ENCODE measurements at places on chromosomes 12 and 14.

- no peak for DNase-seq
Observed at GRCh38 chr14:66008631-66009030, 477.5 kb upstream of the CCDC196 start.

- peak; percentile 50 for DNase-seq
Observed at GRCh38 chr12:114729731-114730130, 45.8 kb upstream of the TBX3 start.

- DNase-seq: no peak
Observed at GRCh38 chr12:130971925-130972585, 18.3 kb downstream of the ADGRD1 start.

DNA sequence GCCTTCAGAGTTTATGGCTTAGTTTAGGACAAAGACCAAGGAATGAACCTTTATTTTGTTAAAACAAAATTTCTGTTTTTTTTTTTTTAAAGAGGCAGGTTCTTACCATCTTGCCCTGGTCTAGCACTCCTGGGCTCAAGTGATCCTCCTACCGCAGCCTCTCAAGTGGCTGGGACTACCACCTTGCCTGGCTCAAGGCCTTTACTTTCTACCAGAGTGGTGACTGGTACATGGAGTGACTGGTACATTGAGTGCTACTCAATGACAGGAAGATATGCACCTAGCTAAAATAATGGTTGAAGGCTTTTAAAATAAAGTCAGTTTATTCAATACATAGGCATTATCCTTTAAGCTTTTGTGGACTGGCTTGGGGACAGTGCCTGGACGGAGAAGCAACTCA lies 32.6 kb downstream of the PRICKLE1 start:
- DNase-seq: no peak

- no peak for DNase-seq
Observed at GRCh38 chr12:93243689-93244513, 133.8 kb upstream of the NUDT4 start.

GRCh38 chr12:57632073-57632957 lies 686 bp downstream of the B4GALNT1 start:
- no peak for DNase-seq

GRCh38 chr14:44412858-44413569 lies 94.1 kb downstream of the FSCB start:
- no peak for DNase-seq

- peak; percentile 61 for DNase-seq
Observed at GRCh38 chr12:124390442-124391097, 95.7 kb downstream of the RFLNA start.

DNA sequence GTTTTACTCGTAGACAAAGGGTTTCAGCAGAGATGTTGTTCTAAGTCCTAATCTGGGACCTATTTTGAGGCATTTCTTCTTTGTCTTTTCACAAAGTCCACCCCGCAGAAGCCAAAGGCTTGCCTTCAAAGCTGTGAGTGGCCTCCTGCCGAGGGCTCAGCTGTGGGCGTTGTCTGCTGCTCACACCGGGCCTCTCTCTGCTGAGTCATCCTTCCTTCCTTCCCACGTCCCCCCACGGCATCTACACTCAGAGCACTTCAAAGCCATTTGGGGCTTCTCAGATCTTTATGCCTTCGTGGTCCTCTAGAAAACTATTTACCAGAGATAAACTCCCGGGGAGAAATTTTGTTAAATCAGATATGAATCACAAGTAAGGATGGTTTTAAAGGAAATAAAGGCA lies 115.9 kb upstream of the TMPO start:
- peak; percentile 56 for DNase-seq

GRCh38 chr12:17778242-17778641 lies 311.8 kb downstream of the RERGL start:
- peak; percentile 25 for DNase-seq

DNA sequence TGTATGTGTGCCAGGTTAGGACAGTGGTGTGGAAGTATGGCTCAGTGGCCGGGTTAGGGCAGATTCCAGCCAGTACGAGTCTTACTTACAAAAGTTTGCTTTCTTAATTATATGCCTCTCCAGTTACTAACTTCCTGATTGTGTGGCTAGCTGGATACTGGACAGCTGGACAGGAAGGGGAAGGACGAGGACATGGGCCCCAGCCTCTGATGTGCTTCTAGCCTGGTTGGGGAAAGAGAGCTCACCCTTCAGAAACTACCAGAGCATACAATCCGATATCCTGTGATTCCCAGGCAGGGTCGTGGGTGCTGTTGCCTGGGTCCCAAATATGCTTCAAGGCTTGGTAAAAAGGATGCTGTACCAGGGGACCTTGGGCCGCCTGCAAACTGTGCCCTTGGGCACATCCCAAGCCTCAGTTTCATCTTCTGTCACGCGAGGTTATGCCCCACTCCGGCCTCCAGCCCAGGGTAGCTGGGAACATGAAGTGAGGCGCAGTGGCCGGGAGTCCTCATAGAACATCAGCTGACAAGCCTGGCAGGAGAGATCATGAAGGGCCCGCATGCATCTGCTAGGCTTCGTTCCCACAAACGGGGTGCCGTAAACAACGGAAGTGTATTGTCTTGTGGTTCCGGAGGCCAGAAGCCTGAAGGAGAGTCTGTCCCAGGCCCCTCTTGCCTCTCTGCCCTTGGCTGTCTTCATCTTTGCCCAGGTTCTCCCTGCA lies 23.2 kb upstream of the RIN3 start:
- no peak for DNase-seq

GRCh38 chr14:67158566-67158965 lies 30.7 kb upstream of the GARIN2 start:
- DNase-seq: no peak

- no peak for DNase-seq
Observed at GRCh38 chr12:13835652-13836051, 145.8 kb downstream of the GRIN2B start.

DNA sequence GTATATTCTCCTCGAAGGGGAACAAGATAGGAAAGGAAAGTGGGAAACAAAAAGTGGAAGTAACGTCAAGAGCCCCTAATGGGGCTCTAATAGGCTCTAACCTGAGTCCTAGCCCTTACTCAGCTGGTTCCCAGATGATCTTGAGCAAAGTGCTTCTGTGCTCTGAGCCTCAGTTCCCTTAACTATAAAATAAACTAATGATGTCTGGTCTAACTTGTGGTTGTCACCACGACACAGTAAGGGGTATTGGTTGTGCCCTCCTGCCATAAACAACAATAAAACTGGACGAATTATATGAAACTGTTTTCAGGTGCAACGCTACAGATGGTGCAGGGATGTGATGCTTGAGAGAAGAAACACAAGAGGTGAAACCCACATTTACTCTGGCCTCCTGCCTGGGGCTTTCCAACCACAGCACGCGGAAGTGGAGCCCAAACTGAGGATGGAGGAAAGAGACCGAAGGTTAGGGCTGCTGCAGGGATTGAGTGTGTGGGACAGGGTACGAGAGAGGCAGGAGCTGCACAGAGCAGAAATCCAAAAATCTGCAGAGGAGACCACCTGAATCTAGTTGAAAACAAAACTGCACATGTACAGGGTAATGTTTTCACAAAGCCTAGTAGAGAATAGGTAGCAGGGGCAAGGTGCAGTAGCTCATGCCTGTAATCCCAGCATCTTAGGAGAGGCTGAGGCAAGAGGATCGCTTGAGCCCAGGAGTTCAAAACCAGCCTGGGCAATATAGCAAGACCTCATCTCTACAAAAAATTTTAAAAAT lies 45.6 kb upstream of the BCL2L14 start:
- no peak for DNase-seq

GRCh38 chr12:51318846-51319599 lies 5.0 kb downstream of the BIN2 start:
- no peak for DNase-seq

GRCh38 chr14:71011479-71011878 lies 104.2 kb downstream of the PCNX1 start:
- no peak for DNase-seq

DNA sequence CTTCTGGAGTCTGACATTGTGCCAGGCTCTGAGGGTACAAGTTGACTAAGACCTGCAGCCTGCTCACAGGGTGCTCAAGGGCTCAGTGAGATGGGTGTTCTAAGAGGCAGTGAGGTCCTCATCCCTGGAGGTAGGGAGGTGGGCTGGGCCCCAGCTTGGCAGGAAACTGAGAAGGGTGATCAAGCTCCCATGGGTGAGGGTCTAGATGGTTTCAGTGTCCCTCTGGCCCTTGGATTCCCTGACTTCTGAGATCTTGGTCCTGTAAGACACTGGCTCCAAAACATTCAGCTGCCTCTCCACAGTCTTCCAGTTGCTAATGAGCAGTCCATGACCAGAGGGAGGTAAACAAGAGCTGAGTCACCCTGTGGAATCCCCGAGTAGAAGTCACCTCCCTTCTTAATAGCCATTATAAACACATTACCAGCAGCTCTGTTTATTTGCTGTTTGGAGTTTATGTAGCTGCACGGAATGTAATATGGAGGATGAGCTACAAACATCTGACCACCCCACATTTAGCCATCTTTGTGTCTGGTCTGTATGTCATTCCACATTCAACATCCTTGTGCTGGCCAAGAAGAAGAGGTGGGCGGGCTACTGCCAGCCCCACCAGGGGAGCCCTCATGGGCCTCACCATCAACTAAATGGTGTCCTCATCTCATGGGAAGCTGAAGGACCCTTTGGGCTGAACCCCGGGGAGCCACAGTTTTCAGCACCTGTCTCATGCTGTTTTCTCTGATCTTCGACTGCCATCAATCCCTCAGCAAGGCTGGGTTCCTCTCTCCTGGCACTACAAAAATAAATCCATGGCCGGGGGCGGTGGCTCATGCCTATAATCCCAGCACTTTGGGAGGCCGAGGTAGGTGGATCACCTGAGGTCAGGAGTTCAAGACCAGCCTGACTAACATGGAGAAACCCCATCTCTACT lies 37.2 kb upstream of the BDKRB2 start:
- peak; percentile 29 for DNase-seq

- DNase-seq: no peak
Observed at GRCh38 chr14:92590176-92590575, 76.6 kb downstream of the RIN3 start.

GRCh38 chr12:8499616-8500015 lies 13.7 kb upstream of the CLEC4D start:
- no peak for DNase-seq

- DNase-seq: no peak
Observed at GRCh38 chr12:45357539-45358417, 141.9 kb downstream of the ANO6 start.

DNA sequence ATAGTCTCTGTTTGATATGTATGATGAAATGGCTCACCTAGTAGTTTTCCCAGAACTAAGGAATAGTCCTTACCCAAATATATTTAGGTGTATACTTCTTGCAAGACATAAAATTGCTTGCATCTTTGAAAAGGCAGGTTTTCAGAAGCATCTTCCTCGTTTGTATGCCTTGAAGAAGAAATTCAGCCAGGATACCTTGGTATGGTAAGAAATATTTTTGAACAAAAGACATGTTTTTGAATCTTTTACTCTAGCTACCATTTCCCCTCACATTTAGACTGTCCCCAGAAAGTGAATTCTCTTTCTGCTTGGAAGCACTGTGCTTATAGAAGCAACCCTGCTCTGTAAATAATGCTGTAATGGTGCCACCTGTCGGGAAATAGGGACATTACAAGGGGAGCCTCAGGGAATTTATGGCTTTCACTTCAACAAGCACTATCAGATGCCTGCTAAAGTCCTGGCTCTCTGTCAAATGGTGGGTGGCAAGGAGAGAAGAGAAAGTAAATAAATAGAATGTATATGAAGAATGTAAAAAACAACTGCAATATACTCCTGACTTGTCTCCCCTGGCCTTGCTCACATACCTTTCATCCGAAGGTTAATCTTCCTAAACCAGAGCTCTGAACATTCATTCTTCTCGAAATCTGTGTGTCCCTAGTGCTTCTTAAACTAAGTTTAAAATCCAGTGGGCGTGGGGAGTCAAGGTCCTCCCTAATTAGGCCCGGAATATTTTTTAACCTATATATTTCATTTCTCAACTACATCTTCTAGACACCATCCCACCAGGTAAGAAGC lies 6.1 kb downstream of the CCDC184 start:
- peak; percentile 68 for DNase-seq

DNA sequence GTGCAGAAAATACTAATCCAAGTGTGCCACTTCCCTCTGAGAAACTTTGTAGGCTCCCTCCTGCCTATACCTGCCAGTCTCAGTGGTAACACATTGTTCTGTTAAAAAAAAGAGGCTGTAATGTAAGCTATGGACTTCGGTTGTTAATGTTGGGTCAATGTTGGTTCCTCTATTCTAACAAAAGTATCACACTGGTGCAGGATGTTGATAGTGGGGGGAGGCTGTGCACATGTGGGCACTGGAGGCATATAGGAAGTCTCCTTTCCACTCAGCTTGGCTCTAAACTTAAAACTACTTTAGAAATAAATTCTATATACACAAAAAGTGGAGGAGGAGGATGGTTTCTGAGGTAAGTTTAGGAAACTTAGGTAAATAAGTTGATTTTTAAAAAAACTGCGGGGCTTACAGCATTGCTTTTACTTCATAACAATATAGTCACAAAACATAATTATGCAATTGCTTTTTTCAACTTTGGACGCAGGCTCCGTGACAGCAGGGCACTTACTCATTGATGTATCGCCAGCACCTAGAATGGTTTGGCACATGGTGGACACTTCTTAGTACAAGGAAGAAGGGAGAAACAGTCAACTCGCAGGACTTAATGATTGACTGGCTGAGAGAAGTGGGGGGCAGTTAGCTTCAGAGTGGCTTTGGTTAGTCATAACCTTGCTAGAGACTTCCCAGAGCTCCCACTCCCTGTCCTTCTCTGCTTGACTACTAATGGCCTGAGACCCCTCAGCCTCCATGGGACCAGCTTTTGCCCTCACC lies 7.9 kb upstream of the NYNRIN start:
- no peak for DNase-seq

- no peak for DNase-seq
Observed at GRCh38 chr14:36022765-36023410, 153.6 kb downstream of the PTCSC3 start.

DNA sequence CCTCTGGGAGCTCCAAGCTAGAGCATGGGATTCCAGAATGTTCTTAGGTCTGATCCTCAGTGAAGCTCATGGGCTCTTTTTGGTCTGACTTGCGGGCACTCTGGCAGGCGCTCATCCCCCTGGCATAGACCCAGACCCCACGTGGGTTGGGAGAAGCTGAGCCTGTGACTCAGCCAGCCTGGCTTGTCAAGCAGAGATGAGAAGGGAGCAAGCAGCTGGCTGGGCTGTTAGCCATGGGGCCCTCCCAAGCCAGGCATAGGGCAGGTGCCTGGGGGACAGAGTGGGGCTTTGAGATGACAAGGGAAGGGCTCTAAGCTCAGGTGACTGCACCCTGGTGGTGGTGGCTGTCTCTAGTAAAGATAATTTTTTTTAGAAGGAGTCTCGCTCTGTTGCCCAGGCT lies 80.3 kb upstream of the NOS1 start:
- peak; percentile 30 for DNase-seq

DNA sequence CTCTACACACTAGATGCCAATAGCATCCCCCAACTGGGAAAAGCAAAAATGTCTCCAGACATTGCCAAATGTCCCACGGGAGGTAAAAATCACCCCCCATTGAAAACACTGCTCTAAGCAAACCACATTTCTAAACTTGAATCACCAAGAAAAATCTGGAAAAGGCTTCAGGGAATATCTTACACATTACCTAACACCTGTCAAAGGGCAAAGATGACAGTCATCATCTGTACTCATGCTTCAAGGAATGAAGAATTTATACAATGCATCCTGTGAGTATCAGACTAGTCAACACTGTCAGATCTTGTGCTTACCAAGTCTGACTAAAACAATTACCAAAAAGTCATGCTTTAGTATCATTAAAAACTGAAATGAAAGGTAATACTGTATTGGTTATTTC lies 161.6 kb upstream of the SOX5 start:
- DNase-seq: peak; percentile 49

Measured in RKO (cell line).